ENCODE measurements at places on chromosomes 2 and 18. TPM values are rescaled to one million over a fixed set of nuclear protein-coding genes. Genes with fewer than 3 reads are reported as not detected.

GRCh38 chr2:220858101-220858500 is 714.0 kb downstream of the EPHA4 start:
- no peaks in the 10 kb centered on the region for H3K36me3 ChIP-seq
- peaks cover 24% of the 10 kb centered on the region for H3K4me1 ChIP-seq
- H3K27ac ChIP-seq, result peak overlapping the region; percentile 77

DNA sequence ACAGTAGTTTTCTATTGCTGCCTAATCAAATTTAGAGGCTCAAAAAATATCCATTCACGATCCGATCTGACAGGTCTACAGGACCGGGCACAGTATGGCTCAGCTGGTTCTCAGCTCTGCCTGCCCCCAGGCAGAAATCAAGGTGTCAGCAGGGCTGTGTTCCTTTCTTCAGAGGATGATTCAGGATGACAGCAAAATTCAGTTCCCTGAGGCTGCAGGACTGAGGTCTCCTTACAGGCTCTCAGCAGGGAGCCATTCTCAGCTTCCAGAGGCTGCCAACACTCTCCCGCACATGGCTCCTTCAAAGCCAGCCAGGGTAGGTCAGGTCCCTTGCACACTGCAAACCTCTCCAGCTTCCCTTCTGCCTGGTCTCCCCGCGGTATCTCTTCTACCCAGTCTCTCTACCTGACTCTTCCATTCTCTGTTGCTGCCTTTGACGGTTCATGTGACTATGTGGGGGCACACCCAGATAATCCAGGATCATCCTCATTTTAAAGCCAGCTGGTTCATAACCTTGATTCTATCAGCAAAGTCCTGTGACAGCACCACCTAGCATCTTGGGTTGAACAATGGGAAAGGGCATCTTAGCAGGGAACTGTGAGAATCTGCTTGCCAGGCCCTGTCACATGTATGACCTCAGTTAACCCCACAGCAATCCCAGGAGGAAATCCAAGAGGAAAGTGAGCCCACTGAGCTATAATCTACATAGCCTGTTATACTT is 50.4 kb downstream of the UXS1 start:
- no peak overlapping the region for H3K27ac ChIP-seq
- DNase-seq, result no peak
- no peaks in the 10 kb centered on the region for H3K27me3 ChIP-seq
- peaks cover 32% of the 10 kb centered on the region for H3K4me1 ChIP-seq

DNA sequence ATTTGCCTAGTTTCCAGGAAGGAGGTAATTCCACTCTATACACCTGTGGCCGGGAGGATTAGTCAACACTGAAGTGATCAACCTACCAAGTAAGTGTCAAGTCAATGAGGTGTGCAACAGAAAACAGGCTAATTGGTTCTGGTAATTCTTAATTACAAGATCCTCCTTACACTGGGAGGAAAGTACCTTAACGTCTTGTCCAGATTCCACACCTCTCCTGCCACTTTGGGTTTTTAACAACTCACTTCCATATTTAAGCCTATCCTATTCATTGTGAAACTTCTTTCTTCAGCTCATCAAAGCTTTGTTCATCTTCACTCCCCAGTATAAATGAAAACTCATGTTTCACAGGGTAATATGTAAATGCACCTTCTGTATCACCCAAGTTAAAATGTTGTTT is 22.0 kb upstream of the MAP4K4 start:
- H3K4me1 ChIP-seq, result no peaks in the 10 kb centered on the region
- H3K27me3 ChIP-seq, result no peaks in the 10 kb centered on the region
- H3K4me3 ChIP-seq, result no peak overlapping the region
- DNase-seq, result no peak
- peaks cover 12% of the 10 kb centered on the region for H3K36me3 ChIP-seq
- no peak overlapping the region for H3K27ac ChIP-seq

DNA sequence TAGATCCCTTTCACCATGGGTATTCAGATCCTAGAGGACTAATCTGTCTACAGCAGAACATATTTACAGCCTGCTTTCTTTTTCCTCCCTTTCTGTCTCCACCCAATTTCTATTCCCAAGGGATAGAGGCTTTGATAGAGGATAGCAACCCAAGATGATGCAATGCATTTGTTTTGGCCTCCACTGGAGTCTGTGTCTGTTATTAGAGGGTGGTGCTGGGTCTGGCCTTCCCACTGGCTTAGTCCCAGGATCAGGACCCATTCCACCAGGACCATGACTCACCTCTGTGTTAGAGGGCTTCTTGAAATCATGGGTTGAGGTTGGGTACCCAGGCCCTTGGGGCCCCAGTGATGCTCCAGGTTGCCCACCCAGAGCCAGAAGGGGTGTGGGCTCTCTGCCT is 239.7 kb upstream of the TNP1 start:
- no peak overlapping the region for H3K4me3 ChIP-seq
- peaks cover 15% of the 10 kb centered on the region for H3K4me1 ChIP-seq
- no peaks in the 10 kb centered on the region for H3K36me3 ChIP-seq
- no peak overlapping the region for H3K27ac ChIP-seq
- peaks cover 5% of the 10 kb centered on the region for H3K27me3 ChIP-seq

GRCh38 chr2:104318001-104318665 is 535.8 kb upstream of the POU3F3 start:
- no peak for DNase-seq
- H3K4me1 ChIP-seq, result no peaks in the 10 kb centered on the region
- no peaks in the 10 kb centered on the region for H3K36me3 ChIP-seq

DNA sequence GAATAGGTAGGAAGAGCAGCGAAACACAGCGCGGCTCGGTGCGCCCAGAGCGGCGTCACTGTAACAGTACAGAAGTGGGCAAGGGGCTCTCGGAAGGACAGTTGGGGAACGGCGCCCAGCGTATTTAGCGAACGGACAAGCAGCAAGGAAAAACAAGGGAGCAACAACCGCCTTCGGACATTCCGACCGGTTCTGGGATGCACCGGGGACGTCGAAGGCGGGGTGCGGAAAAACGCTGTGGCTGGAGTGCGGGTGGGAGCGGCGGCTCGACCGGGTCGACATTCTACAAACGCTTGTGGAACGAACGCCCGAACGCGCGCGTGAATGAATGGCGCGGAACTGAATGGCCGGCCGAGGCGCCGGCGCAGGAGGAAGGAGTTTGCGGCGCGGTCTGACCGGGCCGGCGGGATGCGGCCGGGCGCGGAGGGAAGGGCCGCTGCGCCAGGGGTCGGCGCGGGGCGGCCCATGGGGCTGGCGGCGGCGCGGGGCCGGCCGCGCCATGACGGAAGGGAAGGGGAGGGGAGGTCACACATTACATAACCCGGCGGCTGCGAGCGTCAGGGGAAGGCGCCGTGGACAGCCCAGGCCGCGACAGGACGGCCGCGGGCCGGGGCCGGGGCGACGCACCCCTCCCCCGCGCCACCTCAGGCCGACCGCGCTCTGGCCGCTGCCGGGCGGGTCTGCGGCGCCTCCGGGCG is 605 bp downstream of the REV1 start:
- H3K27ac ChIP-seq, result peak overlapping the region; percentile 96
- H3K4me1 ChIP-seq, result peaks cover 48% of the 10 kb centered on the region
- peak overlapping the region; percentile 90 for H3K4me3 ChIP-seq
- H3K36me3 ChIP-seq, result 0 out of 2 replicates have a peak, but pooled peaks cover 4% of the 10 kb centered on the region

DNA sequence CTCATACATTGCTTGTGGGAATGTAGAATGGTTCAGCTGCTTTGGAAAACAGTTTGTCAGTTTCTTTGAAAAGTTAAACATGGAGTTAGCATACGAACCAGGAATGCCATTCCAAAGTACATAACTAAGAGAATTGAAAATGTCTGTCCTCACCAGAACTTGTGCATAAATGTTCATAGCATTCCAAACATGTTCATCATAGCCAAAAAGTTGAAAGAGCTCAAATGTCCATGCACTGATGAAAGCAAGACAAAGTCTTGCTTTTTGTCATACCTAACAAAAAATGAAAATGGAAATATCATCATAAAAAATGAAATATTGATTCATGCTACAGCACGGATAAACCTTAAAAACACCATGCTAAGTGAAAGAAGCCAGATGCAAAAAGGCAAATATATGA is 408.8 kb upstream of the UBE2E3 start:
- H3K27ac ChIP-seq, result no peak overlapping the region
- H3K36me3 ChIP-seq, result no peaks in the 10 kb centered on the region
- H3K27me3 ChIP-seq, result no peaks in the 10 kb centered on the region
- no peak for DNase-seq
- H3K4me3 ChIP-seq, result no peak overlapping the region

GRCh38 chr2:20433249-20433648 is 13.6 kb upstream of the RHOB start:
- H3K27ac ChIP-seq, result no peak overlapping the region
- DNase-seq, result no peak
- H3K36me3 ChIP-seq, result no peaks in the 10 kb centered on the region
- no peak overlapping the region for H3K4me3 ChIP-seq
- H3K4me1 ChIP-seq, result no peaks in the 10 kb centered on the region
- H3K27me3 ChIP-seq, result no peaks in the 10 kb centered on the region

GRCh38 chr2:176419591-176420071 is 150.4 kb downstream of the MTX2 start:
- H3K27ac ChIP-seq, result no peak overlapping the region
- no peaks in the 10 kb centered on the region for H3K27me3 ChIP-seq
- no peak overlapping the region for H3K4me3 ChIP-seq
- no peaks in the 10 kb centered on the region for H3K36me3 ChIP-seq
- H3K4me1 ChIP-seq, result peaks cover 41% of the 10 kb centered on the region

DNA sequence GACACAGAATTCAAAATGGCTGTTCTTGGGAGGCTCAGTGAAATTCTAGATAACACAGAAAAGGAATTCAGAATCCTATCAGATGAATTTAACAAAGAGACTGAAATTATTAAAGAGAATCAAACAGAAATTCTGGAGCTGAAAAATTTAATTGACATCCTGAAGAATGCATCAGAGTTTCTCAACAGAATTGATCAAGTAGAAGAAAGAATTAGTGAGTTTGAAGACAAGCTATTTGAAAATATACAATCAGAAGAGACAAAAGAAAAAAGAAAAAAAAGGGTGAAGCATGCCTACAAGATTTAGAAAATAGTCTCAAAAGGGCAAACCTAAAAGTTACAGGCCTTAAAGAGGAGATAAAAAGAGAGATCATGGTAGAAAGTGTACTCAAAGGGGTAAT is 12.0 kb upstream of the RANBP2 start:
- no peak overlapping the region for H3K27ac ChIP-seq
- no peak overlapping the region for H3K4me3 ChIP-seq
- no peaks in the 10 kb centered on the region for H3K4me1 ChIP-seq
- H3K36me3 ChIP-seq, result no peaks in the 10 kb centered on the region
- no peaks in the 10 kb centered on the region for H3K27me3 ChIP-seq

DNA sequence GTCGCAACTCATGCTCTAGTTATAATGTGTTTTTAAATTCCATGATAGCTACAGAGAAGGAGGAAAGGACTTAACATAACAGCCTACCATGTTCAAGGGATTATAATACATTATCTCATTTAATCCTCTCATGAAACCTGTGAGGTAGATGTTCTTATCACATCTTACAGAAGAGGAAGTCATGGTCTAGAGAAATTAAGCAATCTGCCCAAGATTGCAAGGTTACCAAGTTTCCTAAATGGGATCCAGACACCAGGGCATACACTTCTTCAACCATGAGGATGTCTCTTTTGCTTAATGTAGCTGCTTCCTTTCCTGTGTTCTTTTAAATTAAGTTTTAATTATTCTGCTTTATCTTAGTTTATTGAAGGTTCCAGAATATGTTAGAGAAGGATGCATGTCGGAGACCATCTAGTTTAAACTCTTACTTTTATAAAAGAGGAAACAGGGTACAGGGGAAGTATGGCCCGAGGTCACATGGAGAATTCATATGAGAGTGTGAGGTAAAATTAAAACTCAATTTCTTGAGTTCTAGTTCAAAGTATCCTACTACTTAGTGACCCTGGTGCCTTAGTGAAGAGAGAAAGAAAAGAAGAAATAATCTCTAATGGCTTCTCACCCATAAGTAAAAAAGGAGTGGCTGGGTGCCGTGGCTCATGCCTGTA is 3.6 kb upstream of the IL1A start:
- peaks cover 3% of the 10 kb centered on the region for H3K36me3 ChIP-seq
- H3K4me1 ChIP-seq, result peaks cover 55% of the 10 kb centered on the region
- DNase-seq, result no peak
- H3K4me3 ChIP-seq, result no peak overlapping the region

- H3K4me3 ChIP-seq, result no peak overlapping the region
- H3K27me3 ChIP-seq, result no peaks in the 10 kb centered on the region
- H3K4me1 ChIP-seq, result no peaks in the 10 kb centered on the region
- peaks cover 19% of the 10 kb centered on the region for H3K36me3 ChIP-seq
- no peak for DNase-seq
Measured at GRCh38 chr2:239121600-239122012, 273.7 kb downstream of the TWIST2 start.

GRCh38 chr2:20223407-20224163 is 1.3 kb downstream of the SDC1 start:
- peak; percentile 46 for DNase-seq
- peak overlapping the region; percentile 70 for H3K4me3 ChIP-seq
- peaks cover 1% of the 10 kb centered on the region for H3K36me3 ChIP-seq
- peaks cover 36% of the 10 kb centered on the region for H3K4me1 ChIP-seq
- peaks cover 17% of the 10 kb centered on the region for H3K27me3 ChIP-seq

DNA sequence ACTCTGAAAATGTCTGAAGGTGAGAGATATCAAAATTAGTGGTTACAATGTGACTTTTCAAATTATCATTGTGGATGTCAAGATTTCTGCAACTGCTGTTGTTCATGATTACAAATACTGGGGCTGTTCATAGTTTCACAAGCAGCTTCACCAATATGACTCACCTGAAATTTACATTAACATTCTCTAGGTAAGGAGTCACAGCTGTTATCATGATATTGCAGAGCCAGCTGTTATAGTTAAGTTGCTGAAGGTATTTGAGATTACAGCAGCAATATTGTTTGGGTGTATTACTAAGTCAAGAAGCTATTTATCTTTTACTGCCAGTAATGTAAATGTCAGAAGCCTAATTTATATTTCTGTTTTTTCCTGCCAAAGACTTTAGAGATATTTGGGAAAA is 140.0 kb downstream of the MC4R start:
- no peak overlapping the region for H3K27ac ChIP-seq
- DNase-seq, result no peak
- H3K36me3 ChIP-seq, result no peaks in the 10 kb centered on the region
- H3K27me3 ChIP-seq, result no peaks in the 10 kb centered on the region
- H3K4me3 ChIP-seq, result no peak overlapping the region
- no peaks in the 10 kb centered on the region for H3K4me1 ChIP-seq

The SPDYA gene
- total RNA-seq, result 0.30 TPM

The ABCG8 gene
- total RNA-seq, result 0.25 TPM

The CHRNA1 gene
- total RNA-seq, result not detected

The SLC9A4 gene
- 0.11 TPM for total RNA-seq

The CNDP1 gene
- 0.11 TPM for total RNA-seq

The RGPD3 gene
- total RNA-seq, result 0.11 TPM

The KHK gene
- 17.4 TPM for total RNA-seq

The CHRNG gene
- not detected for total RNA-seq

The CDH19 gene
- total RNA-seq, result not detected

The MRO gene
- total RNA-seq, result 1.1 TPM
